ENCODE measurements at places on chromosomes 6 and 20.

DNA sequence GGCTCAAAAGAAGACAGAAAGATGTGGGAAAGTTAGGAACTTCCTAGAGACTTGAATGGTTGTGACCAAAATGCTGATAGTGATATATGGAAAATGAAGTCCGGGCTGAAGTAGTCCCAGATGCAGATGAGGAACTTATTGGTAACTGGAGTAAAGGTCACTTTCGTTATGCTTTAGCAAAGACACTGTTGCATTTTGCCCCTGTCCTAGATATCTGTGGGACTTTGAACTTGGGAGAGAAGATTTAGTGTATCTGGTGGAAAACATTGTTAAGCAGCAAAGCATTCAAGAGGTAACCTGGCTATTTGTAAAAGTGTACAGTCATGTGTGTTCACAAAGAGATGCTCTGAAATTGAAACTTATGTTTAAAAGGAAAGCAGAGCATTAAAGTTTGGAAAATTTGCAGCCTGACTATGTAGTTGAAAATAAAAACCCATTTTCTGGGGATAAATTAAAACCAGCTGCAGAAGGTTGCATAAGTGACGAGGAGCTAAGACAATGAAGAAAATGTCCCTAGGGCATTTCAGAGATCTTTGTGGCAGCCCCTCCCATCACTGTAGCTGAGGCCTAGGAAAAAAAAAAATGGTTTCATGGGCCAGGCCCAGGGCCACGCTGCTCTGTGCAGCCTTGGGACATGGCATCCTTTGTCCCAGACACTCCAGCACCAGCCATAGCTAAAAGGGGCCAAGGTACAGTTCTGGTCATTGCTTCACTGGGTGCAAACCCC lies 1692.2 kb downstream of the HACE1 start:
- no peak for DNase-seq

- no peak for DNase-seq
These were observed 26.7 kb downstream of the TRERF1 start for GRCh38 chr6:42424906-42425474.

DNA sequence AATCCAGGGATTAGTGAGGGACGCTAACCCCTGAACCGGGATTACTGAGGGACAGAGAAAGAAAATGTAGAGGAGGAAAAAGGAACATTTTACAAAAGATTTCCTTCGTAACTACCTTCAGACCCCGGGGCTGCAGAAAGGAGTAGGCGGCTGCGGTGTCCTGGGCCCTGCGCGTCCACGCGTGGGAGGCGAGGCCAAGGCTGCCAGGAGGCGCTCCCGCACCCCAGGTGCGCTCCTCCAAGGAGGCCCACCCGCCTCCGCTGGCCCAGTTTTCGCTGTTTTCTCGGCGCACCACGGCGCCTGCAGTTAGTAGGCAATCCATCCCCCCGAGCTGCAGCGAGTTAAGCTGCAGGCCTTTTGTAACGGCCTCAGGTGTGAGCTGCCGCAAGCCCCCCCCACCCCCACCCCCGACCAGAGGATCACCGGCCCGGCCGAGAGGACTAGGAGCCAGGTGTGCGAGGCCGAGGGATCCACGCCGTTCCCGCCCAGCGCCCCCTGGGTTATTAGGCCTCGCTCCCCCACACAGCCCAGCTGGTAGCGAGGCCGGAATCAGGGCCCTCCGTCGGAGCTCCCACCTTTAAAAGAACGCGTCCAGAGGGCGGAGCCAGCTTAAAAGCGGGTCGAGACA lies 380.3 kb upstream of the ARID1B start:
- no peak for DNase-seq

- no peak for DNase-seq
These were observed 83.7 kb downstream of the SLC22A3 start for GRCh38 chr6:160431791-160432404.

- no peak for DNase-seq
These were observed 42.0 kb upstream of the FANCE start for GRCh38 chr6:35410131-35410530.

DNA sequence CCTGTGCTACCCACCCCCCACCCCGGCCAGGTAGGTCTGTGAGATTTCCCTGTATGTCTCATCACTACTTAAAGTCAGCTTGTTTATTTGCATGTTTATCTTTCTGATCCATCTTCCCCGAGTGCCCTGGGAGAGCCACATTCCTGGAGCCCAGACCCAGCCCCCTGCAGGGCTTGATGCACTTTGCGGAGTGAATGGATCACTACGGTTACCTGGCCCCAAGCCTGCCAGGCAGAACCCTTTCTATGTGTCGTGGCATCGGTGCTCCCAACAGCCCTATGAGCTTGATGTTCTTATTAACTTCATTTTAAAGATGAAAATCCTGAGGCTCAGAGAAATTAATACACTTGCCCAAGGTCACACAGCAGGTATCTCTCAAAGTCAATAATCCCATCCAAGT lies 13.6 kb upstream of the SLCO4A1 start:
- no peak for DNase-seq

GRCh38 chr6:117265410-117266256 lies at the start of gene VGLL2:
TSS of gene VGLL2 (plus strand) at chr6:117265558. CDS start at chr6:117265764, 206 bp downstream.
- DNase-seq, result peak; percentile 50

GRCh38 chr6:6697620-6698019 lies 109.1 kb downstream of the LY86 start:
- DNase-seq, result no peak

- peak; percentile 18 for DNase-seq
These were observed 832.3 kb upstream of the ADGRB3 start for GRCh38 chr6:67802771-67803170.

DNA sequence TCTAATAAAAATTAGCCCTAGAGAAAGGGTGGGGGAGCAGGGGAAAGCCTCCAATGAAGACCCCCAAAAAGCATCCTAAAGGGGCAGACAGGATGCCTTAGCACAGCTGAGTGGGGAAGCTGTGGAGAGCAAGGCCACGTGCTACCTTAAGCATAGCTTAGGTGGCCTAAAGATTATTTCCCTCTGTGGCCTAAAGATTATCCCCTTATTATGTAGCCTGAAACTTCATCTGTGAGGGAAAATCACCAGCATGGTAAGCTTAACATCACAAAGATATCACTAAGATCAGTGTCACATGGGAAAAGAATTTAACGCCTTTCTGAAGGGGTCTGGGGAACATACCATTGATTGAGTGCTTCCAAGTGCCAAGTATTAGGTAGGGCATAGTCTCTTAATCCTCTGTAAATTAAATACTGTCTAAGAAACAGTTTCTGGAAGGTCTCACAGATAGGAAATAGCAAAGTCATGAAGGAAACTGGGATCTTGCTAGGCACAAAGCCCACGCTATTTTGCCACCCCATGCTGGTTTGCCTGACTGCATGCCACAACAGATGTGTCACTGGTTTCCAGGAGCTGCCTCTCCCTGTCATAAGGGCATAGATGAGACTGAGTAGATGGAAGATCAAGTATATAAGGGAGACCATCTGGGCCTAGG lies 170.0 kb downstream of the HACE1 start:
- DNase-seq, result no peak

DNA sequence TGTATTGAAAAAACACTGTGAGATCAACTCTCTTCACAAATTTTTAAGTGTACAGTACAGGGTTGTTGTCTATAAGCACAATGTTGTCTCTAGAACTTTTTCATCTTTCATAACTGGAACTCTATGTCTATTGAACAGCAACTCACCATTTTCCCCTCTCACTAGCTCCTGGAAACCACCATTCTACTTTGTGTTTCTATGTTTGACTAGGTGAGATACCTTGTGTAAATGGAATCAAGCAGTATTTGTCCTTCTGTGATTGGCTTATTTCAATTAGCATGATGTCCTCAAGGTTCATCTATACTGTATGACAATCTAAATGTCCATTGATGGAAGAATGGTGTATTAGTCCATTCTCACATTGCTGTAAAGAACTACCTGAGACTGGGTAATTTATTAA lies 210.1 kb upstream of the FUT9 start:
- no peak for DNase-seq

DNA sequence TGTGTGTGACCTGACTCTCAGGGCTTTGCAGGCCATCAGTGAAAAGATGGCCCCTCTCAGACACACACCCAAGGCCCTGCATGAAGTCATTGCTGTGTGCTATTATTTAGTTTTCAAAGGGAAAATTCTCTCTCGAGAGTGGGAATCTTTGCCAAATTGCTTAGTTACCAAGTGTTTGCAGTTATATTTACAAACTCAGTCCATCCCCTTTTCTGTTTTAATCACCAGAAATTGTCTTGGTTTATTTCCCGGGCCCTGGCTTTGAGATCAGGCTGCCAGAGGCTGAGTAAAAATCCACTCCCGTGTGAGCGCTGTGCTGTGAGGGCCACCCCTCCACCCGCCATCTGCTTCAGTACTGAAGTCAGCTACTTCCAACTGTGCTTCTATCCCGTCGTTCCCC lies 163.1 kb downstream of the SOD2 start:
- no peak for DNase-seq

- DNase-seq, result peak; percentile 39
These were observed 12.8 kb downstream of the ESF1 start for GRCh38 chr20:13771853-13772453.

- DNase-seq, result no peak
These were observed 187.6 kb downstream of the DTNBP1 start for GRCh38 chr6:15475261-15475660.

DNA sequence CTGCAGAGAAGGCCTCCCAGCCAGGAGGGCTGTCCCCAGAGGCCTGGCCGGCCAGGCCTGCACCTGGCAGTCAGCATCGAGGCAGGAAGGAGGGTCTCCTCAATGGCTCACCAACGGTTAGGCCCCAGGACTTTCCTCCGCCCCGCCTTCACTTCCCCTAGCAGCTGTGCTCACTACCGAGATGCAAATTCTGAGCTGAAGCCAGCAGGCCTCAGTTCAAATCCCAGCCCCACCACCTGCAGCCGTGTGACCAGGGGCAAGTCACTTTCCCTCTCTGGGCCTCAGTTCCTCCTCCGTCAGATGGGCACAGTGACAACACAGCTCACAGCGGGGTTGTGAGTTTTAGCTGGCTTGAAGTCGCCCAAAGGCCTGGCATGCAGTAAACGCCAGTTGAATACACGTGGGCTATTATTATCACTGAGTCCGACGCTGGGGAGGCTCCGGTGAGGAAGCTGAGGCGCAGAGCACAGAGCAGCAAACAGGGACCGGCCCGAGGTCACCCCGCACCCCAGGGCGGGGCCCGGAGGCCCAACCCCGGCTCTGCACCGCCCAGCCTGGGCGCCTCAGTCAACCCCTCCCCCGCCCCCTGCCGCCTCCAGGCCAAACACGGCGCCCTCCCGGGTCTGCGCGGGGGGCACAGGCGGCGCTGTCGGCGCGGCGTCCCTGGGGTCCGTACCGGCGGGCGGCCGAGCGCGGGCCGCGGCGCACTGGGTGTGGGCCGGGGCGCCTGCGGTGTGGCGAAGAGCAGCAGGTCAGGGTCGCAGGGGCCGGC lies 671 bp downstream of the E2F1 start:
- DNase-seq, result peak; percentile 51

DNA sequence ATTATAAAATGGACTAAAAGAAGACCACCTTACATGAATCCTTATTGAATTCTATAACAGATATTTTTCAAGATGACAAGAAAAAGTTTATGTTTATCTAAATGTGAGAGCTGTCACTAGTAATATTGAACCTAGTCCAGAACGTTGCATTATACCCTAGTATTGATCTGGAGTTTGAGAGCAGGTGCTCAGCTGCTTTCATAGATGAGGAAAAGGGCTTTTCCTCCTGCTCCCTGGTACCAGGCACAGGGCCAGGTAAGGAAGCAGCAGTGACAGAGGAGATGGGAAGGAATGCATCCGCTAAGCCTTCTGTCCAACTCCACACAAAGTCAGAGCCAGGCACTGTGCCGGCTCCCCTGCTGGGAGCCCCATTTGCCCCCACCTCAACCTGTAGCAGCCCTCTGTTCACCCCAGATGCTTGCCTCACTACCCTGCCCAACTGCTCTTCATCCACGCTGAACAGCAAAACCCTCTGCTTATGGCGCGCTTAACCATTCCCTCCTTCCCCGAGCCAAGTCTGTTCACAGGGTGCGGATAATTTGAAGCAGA lies 393.1 kb downstream of the FRK start:
- DNase-seq, result no peak

DNA sequence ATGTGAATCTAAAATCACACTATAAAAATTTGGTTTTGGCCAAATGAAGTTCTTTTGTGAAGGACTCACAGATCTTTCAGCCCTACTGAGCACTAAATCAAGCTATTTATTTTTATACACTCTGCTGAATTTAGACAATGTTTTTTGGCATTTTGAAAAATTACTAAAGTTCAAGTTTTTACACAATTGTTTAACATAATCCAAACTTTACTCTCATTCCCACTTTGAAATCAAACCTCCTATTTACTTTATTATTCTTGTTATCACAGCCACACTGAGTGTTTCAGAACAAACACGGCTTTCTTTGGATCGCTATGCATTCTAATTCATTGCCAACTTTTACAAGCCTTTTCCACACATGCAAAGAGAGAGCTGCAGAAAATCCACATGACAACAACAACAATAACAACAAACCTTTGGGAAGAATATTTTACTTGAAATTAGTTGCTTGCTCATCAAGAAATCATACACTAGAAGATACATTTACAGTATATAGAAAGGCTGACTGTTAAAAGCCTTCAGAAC lies 49.1 kb upstream of the TMEM30A start:
- no peak for DNase-seq

DNA sequence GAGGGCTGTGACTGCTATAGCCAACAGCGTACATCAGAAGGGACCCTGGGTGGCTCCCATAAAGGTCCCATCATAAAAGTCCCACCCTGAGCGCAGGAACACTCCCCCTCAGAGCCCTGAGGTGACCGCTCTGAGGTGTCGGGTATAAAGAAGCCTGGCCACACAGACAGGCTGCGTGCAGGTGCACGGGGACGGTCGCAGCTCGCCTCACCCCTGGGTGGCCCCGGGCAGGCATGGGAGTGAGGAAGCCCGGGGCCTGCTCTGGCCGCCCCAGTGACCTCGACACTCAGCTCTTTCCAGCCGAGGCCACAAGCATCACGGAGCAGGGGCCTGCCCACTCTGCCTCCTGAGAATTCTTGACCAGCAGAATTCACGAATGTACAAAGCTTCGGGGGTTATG lies 14.4 kb upstream of the RNASET2 start:
- no peak for DNase-seq

DNA sequence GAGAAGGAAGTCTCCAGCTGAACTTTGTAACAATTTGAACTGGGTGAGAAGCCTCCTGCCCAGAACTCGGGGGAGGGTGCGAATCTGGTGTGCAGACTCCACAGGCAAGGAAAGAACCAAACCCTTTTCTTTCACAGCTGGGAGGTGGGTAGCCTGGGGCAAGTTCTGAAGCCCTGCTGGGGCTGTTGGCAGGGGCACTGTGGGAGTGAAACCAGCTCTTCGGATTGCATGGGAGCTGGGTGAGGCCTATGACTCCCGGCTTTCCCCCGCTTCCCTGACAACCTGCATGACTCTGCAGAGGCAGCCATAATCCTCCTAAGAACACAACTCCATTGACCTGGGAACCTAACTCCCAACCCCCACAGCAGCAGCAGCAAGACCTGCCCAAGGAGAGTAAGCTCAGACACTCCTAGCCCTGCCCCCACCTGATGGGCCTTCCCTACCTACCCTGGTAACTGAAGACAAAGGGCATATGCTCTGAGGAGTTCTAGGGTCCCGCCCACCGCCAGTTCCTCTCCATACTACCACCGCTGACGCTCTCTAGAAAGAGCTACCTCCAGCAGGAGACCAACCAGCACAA lies 37.5 kb downstream of the SOD2 start:
- DNase-seq, result no peak

GRCh38 chr20:37902504-37903313 lies at the start of gene VSTM2L:
TSS of gene VSTM2L (plus strand) at chr20:37903127. CDS start at chr20:37903351, 224 bp downstream.
- peak; percentile 26 for DNase-seq
